Natural killer cell treated with Interleukin-12 subunit alpha and Interleukin-12 subunit beta and Interleukin-15 and Interleukin-18, amount 100 ng/mL, for 72 hours (primary cell): ENCODE measurements at places on chromosomes 7 and 10. TPM values are rescaled to one million over a fixed set of nuclear protein-coding genes. Genes with fewer than 3 reads are reported as not detected.

Gene ASB15
- not detected for total RNA-seq

Gene ARF5
- 106 TPM for total RNA-seq

Gene GPR26
- total RNA-seq, result not detected

Gene EPO
- total RNA-seq, result not detected

Gene JAKMIP3
- total RNA-seq, result not detected

Gene SPDYE11
- not detected for total RNA-seq

Gene OR6V1
- not detected for total RNA-seq

Gene GNAT3
- total RNA-seq, result not detected

Gene LIPF
- not detected for total RNA-seq

Gene OR2A1
- not detected for total RNA-seq

Gene PKD2L1
- not detected for total RNA-seq

Gene TLX1
- total RNA-seq, result not detected

Gene ANKRD2
- total RNA-seq, result not detected

Gene TMEM72
- not detected for total RNA-seq

Gene VWC2
- not detected for total RNA-seq

Gene CLDN12
- total RNA-seq, result 4.4 TPM
